RKO (cell line): ENCODE measurements at places on chromosomes 2 and 18.

- no peak for DNase-seq
Observed at GRCh38 chr2:181362561-181362960, 94.6 kb upstream of the ITGA4 start.

- no peak for DNase-seq
Observed at GRCh38 chr2:190578158-190579057, 43.9 kb upstream of the NEMP2 start.

DNA sequence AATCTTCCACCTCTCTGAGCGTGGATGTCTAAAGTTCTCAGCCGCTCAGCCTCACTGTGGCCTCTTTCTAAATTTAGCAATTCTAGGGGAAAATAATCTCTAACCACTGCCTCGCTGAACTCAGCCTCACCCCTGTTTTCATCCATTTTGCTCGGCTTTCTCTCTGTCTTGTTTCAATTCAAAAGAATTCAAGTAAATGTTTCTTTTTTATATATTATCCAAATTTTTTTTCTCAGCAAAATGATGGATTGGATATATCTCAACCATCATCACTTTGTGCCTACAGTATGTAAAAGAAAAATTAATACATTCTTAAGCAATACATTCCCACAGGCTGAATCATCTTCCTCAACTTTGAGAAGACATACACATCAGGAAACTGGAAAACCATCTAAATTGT, 24.0 kb upstream of the GALNT5 start:
- no peak for DNase-seq

DNA sequence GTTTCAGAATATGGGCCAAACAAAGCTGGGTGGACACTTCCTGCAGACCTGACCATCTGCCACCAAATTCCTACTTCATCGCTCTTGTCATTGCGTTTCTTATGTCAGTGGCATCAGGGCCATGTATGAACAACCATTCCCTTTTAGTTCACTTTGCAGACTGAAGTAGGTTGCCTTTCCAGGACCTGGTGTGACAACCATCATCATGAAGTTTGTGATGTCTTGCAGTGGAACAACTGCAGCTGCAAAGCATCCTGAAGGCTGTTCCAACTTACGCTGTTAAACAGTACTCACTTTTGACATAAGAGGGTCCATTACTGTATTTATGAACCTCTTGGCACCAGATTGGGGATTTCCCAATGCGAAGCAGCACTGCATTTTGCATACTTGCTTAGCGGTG, 511.6 kb downstream of the ARHGAP15 start:
- no peak for DNase-seq

GRCh38 chr18:73615506-73615905, 532.1 kb downstream of the FBXO15 start:
- no peak for DNase-seq

DNA sequence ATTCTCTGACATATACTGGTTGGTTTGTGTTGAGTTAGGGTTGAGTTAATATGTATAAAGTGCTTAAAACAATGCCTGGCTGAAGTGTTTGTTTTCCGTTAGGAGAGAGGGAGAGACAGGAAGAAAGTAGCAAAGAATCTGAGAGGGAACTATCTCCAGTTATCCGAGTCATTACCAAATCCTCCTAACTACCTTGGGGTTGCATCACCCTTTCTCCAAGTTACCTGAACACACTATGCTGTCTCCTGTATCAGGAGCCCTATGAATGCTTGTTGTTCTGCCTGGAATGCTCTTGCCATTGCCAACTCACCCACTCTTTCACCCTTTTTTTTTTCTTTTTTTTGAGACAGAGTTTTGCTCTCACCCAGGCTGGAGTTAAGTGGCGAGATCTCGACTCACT, 47.9 kb upstream of the ITGAV start:
- DNase-seq: no peak

GRCh38 chr2:230732914-230733401, 20.3 kb downstream of the CAB39 start:
- DNase-seq: no peak

DNA sequence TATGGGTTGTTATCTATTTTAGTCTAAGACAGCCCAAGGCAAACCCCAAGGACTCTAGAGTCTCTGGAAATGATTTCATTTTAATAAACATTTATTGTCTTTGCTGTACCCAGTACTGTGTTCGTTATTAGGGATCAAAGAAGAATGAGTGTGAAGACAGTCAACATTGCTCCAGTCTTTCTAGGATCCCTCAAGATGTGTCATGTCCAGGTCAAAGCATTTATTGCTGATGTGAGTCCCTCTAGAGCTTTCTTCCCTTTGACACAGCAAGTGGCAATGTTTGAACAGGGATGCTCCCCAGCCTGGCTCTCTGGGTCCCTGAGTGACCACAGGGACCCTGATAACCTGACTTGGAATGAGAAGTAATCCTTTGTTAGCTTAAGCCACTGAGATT, 123.1 kb upstream of the STK17B start:
- DNase-seq: no peak

- no peak for DNase-seq
Observed at GRCh38 chr18:10242936-10243680, 211.3 kb upstream of the APCDD1 start.

DNA sequence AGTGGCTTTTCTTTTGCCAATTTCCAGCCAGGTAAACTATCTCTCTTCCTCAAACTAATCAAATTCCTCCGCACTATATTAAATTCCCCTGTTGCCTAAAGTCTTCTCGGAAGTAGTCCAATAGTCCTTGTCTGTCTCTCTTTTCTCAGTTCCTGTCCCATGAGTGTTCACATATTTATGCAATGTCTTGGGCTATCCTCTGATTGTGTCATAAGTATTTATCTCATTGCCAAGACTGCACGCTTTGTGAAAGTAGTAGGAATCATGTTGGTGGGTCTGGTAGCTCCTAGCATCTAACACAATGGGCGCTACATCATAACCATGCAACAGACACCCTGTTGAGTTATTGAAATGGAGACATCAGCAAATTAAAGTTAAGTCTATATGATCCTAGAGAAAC, 59.9 kb upstream of the POU3F3 start:
- no peak for DNase-seq

DNA sequence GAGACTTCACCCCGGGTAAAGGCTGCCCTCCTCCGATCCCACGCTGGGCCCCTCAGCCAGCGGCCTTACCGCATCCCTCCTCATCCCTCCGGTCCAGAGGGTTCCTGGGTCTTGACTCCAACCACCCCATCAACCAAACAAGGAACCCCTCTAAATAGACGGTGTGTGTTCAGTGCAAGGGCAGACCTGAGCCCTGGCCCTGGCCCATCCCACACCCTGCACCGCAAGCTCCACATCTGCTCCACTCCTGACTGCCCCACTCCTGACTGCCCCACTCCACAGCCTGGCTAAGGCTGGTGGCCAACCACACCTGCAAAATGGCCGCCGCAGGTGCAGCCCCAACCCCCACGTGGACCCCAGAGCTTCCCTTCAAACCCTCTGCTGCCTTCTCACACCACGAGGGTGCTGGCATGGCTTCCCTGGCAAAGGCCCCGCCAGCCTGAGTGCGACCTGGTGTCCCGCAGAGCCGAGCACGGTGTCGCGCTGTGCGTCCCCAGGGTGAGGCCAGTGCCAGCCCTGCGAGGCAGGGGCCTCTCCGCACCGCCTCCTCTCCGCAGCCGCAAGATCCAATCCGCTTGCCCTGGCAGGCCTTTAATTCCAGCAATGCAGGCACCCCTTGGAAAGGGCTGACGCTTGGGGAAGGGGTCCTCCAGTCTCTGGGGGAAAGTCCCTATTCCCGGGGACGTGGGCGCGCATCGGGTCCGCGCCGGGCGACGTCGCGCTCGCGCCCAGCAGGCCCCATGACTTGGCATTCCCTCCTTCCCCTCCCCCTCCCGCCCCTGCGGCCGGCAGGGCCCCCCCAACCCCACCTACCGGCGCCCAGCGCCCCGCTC, 1.5 kb downstream of the KIF1A start:
- DNase-seq: no peak

GRCh38 chr2:62334009-62334408, 138.1 kb downstream of the B3GNT2 start:
- no peak for DNase-seq

- no peak for DNase-seq
Observed at GRCh38 chr2:155546721-155547555, 785.6 kb downstream of the NR4A2 start.

GRCh38 chr2:96484091-96484490, 21.1 kb downstream of the NEURL3 start:
- DNase-seq: no peak

- DNase-seq: peak; percentile 67
Observed at GRCh38 chr2:158745067-158745865, 49.9 kb upstream of the DAPL1 start.

DNA sequence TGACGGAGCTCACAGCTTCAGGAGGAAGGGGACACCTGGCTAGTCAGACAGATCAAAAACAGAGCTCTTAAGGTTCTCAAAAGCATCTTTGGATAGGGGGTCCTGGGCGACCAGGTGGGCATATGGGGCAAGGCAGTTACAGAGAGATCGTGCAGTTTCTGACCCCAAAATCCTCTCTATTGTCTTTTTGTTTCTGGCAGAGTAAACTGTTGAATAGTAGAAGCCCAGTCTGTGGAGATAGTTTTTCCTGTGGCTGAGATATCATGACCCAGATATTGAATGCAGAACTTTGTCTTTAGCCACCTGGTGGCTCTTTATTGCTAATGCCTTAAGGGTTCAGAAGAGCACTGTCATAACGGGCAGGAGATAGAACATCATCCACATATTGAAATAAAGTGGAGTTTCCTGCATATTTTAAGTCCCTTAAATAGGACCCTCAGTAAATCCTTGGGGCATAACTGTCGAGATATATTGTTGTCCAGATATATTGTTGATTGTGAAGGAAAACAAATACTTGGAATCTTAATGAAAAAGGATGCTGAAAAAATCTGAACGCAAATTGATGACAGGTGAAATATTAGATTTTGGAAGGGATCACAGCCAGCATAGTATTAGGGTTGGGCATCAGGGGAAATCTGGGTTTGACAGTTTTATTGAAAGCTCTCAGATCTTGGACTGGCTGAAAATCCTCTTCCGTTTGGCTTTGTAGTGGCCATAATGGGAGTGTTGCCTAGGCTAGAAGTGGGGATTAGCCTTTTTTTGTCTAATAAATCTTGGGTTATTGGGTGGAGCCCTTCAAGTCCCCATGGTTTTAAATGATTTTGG, 14.1 kb upstream of the ZDBF2 start:
- DNase-seq: peak; percentile 51

GRCh38 chr2:233882353-233882752, 14.2 kb upstream of the MSL3B start:
- no peak for DNase-seq

GRCh38 chr2:46615986-46616485, 136.7 kb downstream of the TMEM247 start:
- peak; percentile 45 for DNase-seq

- DNase-seq: peak; percentile 58
Observed at GRCh38 chr2:45128580-45128997, 119.3 kb upstream of the SIX2 start.

- DNase-seq: peak; percentile 58
Observed at GRCh38 chr2:201779901-201780673, 646 bp downstream of the ALS2 start.

- no peak for DNase-seq
Observed at GRCh38 chr18:55912071-55912470, 324.1 kb upstream of the TCF4 start.

- DNase-seq: no peak
Observed at GRCh38 chr2:104163611-104164130, 690.2 kb upstream of the POU3F3 start.

GRCh38 chr2:156480376-156480775, 44.2 kb downstream of the GPD2 start:
- no peak for DNase-seq

DNA sequence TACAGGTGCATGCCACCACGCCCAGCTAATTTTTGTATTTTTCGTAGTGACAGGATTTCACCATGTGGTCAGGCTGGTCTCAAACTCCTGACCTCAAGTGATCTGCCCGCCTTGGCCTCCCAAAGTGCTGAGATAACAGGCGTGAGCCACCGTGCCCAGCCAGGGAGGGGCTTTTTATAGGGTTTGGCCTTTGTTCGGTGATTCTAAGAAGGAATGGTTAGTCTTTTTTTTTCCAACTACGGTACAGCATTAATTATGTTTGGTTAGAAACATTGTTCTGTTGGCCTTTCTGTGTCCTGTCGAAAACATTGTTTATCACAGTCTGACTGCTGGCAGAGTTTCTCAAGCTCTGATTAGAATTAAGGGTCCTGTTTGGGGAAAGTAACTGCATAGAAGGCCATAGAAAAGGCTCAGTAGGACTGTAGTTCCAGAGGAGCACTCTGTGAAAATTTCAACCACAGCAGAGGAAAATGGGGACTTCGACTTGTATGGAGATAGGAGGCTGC, 19.3 kb upstream of the SMCHD1 start:
- no peak for DNase-seq

- DNase-seq: no peak
Observed at GRCh38 chr2:112019569-112019982, 35.5 kb upstream of the TMEM87B start.

DNA sequence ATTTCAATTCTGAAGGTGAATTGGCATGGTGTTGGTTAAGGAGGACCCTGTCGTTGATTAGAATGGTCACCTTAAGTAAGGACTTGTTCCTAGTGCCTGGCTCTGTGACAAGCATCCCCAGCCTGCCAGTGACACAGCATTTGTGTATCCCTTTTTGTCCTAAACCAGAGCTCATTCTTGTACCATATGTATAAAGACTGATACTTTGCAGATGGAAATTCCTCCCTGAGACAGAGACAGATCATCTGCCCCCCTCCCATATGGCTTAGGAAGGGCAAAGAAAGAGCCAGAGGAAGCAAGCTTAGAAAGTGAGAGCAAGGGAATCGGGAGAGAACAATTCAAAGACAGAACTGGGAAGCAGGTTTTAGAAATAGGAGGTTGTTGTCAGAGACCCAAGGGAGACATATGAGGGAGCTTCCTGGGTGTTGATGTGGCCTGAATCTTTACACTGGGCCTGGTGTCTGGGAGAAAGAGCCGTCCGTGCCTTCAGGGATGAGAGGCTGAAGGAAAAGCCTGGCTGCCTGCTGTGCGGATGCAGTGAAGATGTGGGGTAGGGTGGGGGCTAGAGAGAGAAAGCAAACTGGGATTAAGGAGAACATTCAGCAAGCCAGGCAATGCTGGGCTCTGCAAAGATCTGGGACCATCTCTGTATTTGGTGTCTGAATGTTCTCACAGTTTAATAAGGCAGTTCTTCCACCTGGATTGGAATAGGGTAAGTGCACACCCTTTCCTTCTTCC, 13.2 kb upstream of the CHRNA1 start:
- DNase-seq: no peak

DNA sequence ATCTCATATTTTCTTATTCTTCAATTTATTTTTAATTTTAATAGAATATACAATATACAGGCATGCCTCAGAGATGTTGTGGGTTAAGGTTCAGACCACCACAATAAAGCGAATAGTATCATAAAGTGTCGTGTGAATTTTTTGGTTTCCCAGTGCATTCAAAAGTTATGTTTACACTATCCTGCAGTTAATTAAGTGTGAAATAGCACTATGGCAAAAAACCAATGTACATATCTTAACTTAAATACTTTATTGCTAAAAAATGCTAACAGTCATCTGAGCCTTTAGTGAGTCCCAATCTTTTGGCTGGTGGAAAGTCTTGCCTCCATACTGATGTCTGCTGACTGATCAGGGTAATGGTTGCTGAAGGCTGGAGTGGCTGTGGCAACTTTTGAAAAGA, 637.6 kb downstream of the TDRD15 start:
- no peak for DNase-seq
